ENCODE measurements at places on chromosomes 3 and 15.
A peak's percentile ranks its signal among the peaks of the same experiment; 100 is the strongest.

DNA sequence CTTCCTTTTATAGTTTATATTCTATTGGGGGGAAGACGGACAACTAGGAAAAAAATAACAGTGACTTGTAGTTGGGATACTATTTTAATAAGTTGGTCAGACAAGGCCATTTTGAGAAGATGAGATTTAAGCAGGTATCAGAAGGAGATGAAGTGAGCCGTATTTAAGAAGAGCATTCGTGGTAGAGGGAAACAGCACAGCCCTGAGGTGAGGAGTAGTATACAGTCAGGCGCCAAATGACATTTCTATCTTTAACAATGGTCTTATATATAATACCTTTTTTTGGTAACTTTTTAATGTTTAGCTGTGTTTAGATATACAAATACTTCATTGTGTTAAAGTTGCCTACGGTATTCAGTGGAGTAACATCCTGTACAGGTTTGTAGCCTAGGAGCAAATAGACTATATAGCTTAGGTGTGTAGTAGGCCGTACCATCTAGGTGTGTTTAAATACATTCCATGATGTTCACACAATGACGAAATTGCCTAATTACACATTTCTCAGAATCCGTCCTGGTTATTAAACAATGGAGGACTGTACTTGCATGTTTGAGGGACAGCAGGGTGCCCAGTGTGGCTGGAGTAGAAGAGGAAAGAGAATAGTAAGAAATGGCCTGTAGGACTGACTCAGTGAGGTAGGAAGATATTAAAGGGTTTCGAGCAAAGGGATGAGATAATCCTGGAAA is 1.6 kb downstream of the NKTR start:
- DNase-seq, result no peak

DNA sequence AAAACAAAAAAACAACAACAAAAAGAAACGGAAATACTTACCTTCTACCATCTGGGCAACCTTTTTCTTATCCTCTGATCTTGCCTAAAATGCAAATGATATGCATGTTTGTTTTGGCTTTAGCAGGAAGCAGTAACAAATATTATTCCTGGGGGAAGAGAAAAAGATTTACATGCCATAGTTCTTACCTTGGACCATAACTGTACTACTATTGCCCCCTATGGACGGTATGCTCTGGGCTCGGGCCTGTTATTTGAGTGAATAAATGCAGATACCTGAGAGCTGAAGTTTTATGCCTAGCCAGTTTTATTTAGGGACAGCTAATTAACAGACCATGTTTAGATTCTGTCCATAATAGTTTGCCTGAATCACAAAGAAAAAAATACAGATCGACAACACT is 12.6 kb upstream of the STARD5 start:
- DNase-seq, result no peak

- DNase-seq, result no peak
Measured at GRCh38 chr3:70531063-70531657, 218.7 kb upstream of the MDFIC2 start.

DNA sequence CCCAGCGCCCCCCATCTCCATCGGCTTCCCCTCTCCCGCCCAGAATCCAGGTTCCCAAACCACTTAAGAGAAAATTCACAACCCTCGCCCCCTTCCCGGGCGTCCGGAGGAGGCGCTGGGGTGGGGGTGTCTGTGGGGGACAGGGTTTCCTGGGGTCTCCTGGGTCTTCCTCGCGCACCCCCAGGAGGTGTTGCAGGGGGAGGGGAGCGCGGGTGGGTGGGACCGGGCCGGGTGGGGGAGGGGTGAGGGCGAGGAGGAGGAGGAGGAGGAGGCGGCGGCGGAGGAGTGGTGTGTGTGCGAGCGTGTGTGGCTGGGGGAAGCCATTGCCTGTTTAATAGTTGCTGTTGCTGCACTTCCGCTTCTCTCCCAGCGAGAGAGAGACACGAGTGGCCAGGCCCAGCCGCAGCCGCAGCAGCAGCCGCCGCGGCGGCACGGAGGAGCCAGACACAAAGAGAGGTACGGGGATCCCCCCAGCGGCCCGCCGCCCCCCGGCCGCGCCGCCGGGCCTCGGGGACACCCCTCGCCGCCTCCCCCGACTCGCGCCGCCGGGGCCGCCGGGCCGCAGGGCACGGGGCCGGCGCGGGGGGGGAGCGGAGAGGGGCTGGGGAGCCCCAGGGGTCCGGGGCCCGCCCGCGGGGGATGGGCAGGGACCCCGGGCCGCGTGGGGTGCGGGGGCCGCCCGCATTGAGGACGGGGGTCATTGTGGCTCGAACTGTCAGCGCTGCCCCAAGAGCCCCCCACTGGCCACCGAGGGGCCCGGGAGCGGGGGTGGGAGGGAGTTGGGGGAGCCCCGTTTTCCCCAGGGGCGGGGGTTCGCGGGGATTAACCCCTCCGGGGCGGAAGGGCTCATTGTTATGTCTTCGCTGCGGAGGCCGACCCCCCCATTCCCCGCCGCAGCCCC is at the start of gene UBE2E1:
UBE2E1 (plus strand) TSS at position 323 of the 901 bp plus-strand sequence. CDS start 1,315 bp downstream, outside the sequence.
- peak; percentile 52 for DNase-seq

- no peak for DNase-seq
Measured at GRCh38 chr3:56620371-56620770, 62.7 kb downstream of the TASOR start.

Data from SHP77 (cell line).